ENCODE measurements at places on chromosomes 16 and 17. TPM values are rescaled to one million over a fixed set of nuclear protein-coding genes. Genes with fewer than 3 reads are reported as not detected.
A peak's percentile ranks its signal among the peaks of the same experiment; 100 is the strongest.

GRCh38 chr17:66190738-66191592, 968 bp downstream of the CEP112 start:
- H3K36me3 ChIP-seq = no peaks in the 10 kb centered on the region
- no peak for DNase-seq
- peaks cover 14% of the 10 kb centered on the region for H3K4me1 ChIP-seq
- H3K27ac ChIP-seq = peak overlapping the region; percentile 88
- peaks cover 5% of the 10 kb centered on the region for H3K27me3 ChIP-seq

The TMC8 gene
- total RNA-seq = 55.8 TPM

DNA sequence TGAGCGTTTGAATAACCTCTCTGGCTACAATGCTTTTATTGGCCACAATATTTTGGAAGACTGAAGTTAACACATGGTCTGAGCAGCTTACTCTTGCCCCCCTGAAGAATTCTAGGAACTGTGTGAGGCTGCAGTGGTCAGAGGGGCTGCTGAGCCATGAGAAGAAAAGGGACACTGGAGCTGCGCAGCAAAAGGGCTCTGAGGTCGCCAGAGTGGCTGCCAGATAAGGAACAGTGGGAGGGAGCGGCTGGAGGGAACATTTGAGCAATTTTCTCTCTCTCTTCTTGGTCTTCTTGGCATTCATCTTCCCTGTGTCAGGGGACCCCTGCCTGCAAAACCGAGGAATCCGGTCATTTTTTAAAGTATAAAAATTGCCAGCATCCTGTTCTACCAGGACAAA, 66.1 kb downstream of the CPPED1 start:
- H3K36me3 ChIP-seq = peaks cover 4% of the 10 kb centered on the region
- H3K27ac ChIP-seq = no peak overlapping the region
- no peak overlapping the region for H3K4me3 ChIP-seq
- H3K27me3 ChIP-seq = no peaks in the 10 kb centered on the region
- no peak for DNase-seq
- no peaks in the 10 kb centered on the region for H3K4me1 ChIP-seq

- peaks cover 4% of the 10 kb centered on the region for H3K27me3 ChIP-seq
- peaks cover 3% of the 10 kb centered on the region for H3K36me3 ChIP-seq
- H3K4me1 ChIP-seq = no peaks in the 10 kb centered on the region
- no peak overlapping the region for H3K4me3 ChIP-seq
Observed at GRCh38 chr16:4610011-4611005, 4.4 kb downstream of the UBALD1 start.

The TBX21 gene
- 0.21 TPM for total RNA-seq

The SOX15 gene
- total RNA-seq = 1.3 TPM

DNA sequence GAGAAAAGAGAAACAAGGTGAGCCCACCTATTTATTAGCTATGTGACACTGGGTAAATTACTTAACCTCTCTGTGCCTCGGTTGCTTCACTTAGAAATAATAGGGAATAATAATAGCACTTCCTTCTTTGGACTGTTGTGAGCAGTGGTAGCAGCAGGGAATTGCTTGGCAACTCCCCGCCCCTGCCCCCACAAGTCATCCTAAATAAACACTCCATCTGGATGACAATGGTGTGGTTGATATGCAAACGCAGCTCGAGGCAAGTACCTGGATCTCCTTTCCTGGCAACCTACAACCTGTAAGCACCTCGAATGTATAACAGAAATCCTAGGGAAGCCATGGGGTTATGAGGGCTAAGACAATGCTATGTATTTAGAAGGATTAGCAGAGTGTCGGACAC, 9.1 kb downstream of the TEKT3 start:
- peaks cover 3% of the 10 kb centered on the region for H3K36me3 ChIP-seq
- H3K27me3 ChIP-seq = peaks cover 2% of the 10 kb centered on the region
- no peak overlapping the region for H3K4me3 ChIP-seq

- no peak overlapping the region for H3K4me3 ChIP-seq
- H3K4me1 ChIP-seq = no peaks in the 10 kb centered on the region
- no peak for DNase-seq
- peaks cover 2% of the 10 kb centered on the region for H3K27me3 ChIP-seq
- no peak overlapping the region for H3K27ac ChIP-seq
Observed at GRCh38 chr17:16879686-16880085, 92.2 kb downstream of the TNFRSF13B start.

- H3K36me3 ChIP-seq = peaks cover 33% of the 10 kb centered on the region
- H3K27me3 ChIP-seq = no peaks in the 10 kb centered on the region
- peaks cover 3% of the 10 kb centered on the region for H3K4me1 ChIP-seq
- peak overlapping the region; percentile 27 for H3K27ac ChIP-seq
Observed at GRCh38 chr17:39513309-39513708, 52.0 kb downstream of the CDK12 start.

DNA sequence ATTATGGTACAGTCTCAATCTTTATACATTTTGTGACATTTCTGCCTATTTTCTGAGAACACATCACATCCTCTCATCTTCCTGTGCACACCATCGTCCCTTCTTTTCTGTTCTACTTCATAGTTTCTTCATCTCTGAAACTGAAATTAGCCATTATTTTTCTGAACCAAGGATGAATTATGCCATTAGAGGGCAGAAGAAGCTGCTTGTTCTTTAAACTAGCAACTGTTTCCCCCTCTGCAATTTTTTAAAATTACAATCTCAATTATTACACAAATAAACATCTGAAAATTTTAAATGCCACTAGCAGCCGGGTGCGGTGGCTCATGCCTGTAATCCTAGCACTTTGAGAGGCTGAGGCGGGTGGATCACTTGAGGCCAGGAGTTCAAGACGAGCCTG, 41.3 kb downstream of the RBBP6 start:
- H3K4me3 ChIP-seq = no peak overlapping the region
- DNase-seq = no peak
- H3K36me3 ChIP-seq = peaks cover 11% of the 10 kb centered on the region
- peaks cover 11% of the 10 kb centered on the region for H3K4me1 ChIP-seq
- no peak overlapping the region for H3K27ac ChIP-seq
- peaks cover 8% of the 10 kb centered on the region for H3K27me3 ChIP-seq

- H3K4me3 ChIP-seq = no peak overlapping the region
- no peaks in the 10 kb centered on the region for H3K4me1 ChIP-seq
- H3K27ac ChIP-seq = no peak overlapping the region
- DNase-seq = peak; percentile 48
- no peaks in the 10 kb centered on the region for H3K27me3 ChIP-seq
Observed at GRCh38 chr16:6335072-6335471, 997.6 kb upstream of the RBFOX1 start.

GRCh38 chr17:30332057-30332542, 1.8 kb downstream of the TMIGD1 start:
- no peaks in the 10 kb centered on the region for H3K36me3 ChIP-seq
- no peak overlapping the region for H3K4me3 ChIP-seq
- no peak for DNase-seq

The JPT2 gene
- total RNA-seq = 180 TPM

DNA sequence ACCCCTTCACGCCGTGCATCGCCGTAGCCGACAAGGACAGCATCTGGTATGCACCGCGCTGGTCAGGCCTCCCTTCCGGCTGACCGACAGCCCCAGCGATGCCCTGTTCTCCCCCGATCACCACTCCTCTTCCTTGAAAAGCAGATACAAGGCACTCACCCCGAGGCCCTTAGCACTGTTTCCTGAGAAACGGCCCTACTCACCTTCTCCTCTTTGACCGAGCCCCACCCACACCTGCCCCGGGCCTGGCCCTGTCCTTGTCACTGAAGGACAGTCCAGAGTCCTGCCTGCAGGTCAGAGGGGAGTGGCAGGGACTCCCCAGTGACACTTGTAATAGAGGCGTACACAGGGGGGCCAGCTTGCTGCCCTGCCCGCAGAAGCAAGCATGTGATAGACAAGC, 45.9 kb upstream of the CHMP6 start:
- no peak for DNase-seq

The SEPTIN12 gene
- 11.5 TPM for total RNA-seq

DNA sequence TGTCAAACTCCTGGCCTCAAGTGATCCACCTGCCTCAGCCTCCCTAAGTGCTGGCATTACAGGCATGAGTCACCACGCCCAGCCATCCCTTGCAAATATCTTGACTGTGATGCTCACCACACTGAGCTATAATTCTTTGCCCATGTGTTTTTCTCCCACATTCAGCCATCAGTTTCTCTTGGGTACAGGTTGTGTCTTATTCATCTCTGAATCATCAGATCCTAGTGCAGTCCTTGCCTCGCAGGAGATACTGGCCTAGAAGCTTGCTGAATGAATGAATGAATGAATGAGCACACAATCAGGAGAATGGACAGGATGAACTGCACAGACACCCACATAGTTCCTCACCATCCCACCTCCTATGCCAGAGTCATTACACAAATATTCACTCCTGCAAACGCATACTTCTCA, 24.4 kb upstream of the ETV4 start:
- peaks cover 3% of the 10 kb centered on the region for H3K27me3 ChIP-seq
- H3K4me3 ChIP-seq = no peak overlapping the region
- no peak overlapping the region for H3K27ac ChIP-seq
- no peaks in the 10 kb centered on the region for H3K36me3 ChIP-seq
- no peak for DNase-seq

GRCh38 chr16:89246383-89246902, 28.9 kb downstream of the ZNF778 start:
- H3K4me1 ChIP-seq = peaks cover under 1% of the 10 kb centered on the region
- H3K36me3 ChIP-seq = peaks cover 16% of the 10 kb centered on the region
- peak overlapping the region; percentile 11 for H3K27ac ChIP-seq
- H3K4me3 ChIP-seq = peak overlapping the region; percentile 75
- peaks cover 21% of the 10 kb centered on the region for H3K27me3 ChIP-seq

The SEPTIN1 gene
- total RNA-seq = 1.6 TPM

DNA sequence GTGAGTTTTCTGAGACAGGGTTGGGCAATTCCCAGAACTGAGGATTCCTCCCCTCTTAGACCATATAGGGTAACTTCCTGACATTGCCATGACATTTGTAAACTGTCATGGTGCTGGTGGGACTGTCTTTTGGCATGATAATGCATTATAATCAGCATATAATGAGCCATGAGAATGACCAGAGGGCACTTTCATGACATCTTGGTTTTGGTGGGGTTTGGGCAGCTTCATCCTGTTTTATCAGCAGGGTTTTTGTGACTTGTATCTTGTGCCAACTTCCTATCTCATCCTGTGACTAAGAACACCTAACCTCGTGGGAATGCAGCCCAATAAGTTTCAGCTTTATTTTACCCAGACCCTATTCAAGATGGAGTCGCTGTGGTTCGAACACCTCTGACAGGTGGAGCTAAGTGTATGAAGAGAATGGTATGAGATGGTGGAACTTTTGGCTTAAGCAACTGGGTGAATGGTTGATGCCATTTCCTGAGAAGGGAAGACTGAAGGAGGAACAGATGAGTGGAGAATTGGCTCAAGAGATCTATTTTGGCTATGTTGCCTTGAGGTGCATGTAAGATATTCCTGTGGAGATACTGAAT, 217.3 kb downstream of the RAB11FIP4 start:
- no peaks in the 10 kb centered on the region for H3K27me3 ChIP-seq
- H3K4me1 ChIP-seq = no peaks in the 10 kb centered on the region
- no peak for DNase-seq
- no peak overlapping the region for H3K4me3 ChIP-seq

The MYH13 gene
- total RNA-seq = 0.05 TPM

DNA sequence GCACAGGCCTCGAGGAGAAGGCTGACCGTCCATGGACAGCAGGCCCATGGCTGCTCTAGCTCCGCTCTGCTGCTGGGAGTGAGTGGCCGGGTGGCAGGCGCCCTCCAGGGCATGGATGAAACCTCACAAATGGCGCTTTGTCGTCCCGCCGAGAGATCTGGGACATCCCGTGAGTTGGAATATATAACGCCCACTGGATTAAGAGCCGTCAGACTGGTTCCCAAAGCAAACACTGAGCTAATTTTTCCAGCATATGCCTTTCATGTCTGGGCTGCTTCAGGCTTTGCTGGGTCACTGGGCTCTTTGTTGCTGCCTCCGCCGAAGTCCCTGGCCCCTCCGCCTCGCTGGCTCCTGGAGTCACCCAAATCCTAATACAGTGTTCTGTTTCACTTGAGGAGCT, 266.3 kb downstream of the FOXL1 start:
- H3K27me3 ChIP-seq = peaks cover 8% of the 10 kb centered on the region
- H3K4me1 ChIP-seq = no peaks in the 10 kb centered on the region
- no peak overlapping the region for H3K27ac ChIP-seq
- no peak overlapping the region for H3K4me3 ChIP-seq
- DNase-seq = no peak
- H3K36me3 ChIP-seq = peaks cover 3% of the 10 kb centered on the region

The GINS2 gene
- total RNA-seq = 9.1 TPM

DNA sequence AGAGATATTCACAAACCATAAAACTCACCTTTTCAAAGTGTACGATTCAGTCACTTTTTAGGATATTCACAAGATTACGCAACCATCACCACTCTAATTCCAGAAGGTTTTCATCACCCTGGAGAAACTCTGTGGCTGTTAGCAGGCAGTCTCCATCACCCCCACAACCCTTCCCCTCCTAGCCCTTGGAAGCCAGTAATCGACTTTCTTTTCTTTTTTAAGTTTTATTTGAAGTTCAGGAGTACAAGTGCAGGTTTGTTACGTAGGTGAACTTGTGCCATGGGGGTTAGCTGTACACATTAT, 363.5 kb downstream of the CPPED1 start:
- H3K27ac ChIP-seq = no peak overlapping the region
- no peak overlapping the region for H3K4me3 ChIP-seq
- peaks cover 6% of the 10 kb centered on the region for H3K27me3 ChIP-seq
- H3K4me1 ChIP-seq = peaks cover 5% of the 10 kb centered on the region
- DNase-seq = no peak
- no peaks in the 10 kb centered on the region for H3K36me3 ChIP-seq

GRCh38 chr16:17233318-17234002, 237.3 kb downstream of the XYLT1 start:
- no peak for DNase-seq
- H3K4me3 ChIP-seq = no peak overlapping the region
- no peaks in the 10 kb centered on the region for H3K36me3 ChIP-seq
- no peaks in the 10 kb centered on the region for H3K4me1 ChIP-seq
- no peak overlapping the region for H3K27ac ChIP-seq
- H3K27me3 ChIP-seq = peaks cover 2% of the 10 kb centered on the region

DNA sequence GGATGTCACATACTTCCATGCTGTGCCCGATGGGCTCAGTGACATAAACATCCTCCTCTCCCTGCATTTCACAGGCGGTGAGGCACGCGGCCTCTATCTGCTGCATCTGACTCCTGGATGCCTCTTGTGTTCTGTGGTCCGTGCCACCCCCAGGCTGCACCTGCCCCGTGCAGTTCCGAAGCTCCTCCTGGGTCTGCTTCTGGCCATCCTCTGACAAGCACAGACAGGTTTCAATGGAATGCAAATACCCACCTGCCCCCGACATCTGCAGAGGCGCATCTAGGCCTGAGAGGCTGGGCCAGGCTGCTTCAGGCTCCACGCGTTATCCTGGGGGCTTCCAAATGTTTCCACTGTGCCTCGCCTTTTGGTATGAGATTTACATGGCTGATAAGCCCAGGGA, 46.3 kb upstream of the DNAH17 start:
- no peak for DNase-seq
- H3K27me3 ChIP-seq = peaks cover 3% of the 10 kb centered on the region
- peaks cover 3% of the 10 kb centered on the region for H3K4me1 ChIP-seq
- H3K27ac ChIP-seq = no peak overlapping the region
- H3K36me3 ChIP-seq = no peaks in the 10 kb centered on the region

- H3K36me3 ChIP-seq = peaks cover 20% of the 10 kb centered on the region
- no peaks in the 10 kb centered on the region for H3K27me3 ChIP-seq
- H3K27ac ChIP-seq = no peak overlapping the region
- peak; percentile 53 for DNase-seq
- H3K4me1 ChIP-seq = no peaks in the 10 kb centered on the region
- H3K4me3 ChIP-seq = no peak overlapping the region
Observed at GRCh38 chr16:46673320-46674013, 15.5 kb downstream of the VPS35 start.

The CCL2 gene
- 1.4 TPM for total RNA-seq
